Stimulated activated CD4-positive, alpha-beta T cell treated with anti-CD3 and anti-CD28 coated beads, TNF-alpha, amount 100 ng/mL, for 4 hours (primary cell): ENCODE measurements at places on chromosomes 12 and 14.

DNA sequence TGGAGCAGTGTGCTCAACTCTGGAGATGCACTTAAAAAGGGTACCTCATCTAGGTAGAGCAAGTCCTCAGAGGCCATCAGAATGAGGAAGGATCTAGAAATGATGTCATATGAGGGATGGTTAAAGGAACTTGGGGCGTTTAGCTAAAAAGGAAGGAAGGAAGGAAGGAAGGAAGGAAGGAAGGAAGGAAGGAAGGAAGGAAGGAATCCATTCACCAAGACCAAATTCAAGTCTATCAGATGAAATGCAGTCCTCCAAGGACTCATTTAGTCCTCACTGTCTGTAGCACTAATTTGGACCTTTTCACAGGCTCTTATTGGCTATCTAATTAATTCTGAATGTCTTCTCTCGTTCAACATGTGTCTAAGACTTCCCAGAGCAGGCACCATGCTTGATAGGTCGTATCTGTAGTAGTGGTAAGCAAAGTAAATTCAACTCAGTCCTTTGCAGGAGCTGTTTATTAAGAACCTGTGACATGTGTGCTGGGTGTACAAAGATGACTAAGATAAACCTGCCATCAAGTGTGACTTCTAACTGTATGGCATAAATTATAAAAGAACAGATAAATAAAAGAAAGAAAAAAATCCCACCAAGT lies 63.5 kb downstream of the LLPH start:
- no peak for DNase-seq

- no peak for DNase-seq
Measured at GRCh38 chr14:78164226-78164853, 5.8 kb upstream of the NRXN3 start.

- DNase-seq, result no peak
Measured at GRCh38 chr14:74551431-74552371, 58.1 kb downstream of the ISCA2 start.

GRCh38 chr12:12676605-12677004 lies 19.4 kb downstream of the GPR19 start:
- DNase-seq, result no peak

GRCh38 chr12:22803725-22804124 lies 178.8 kb downstream of the ETNK1 start:
- no peak for DNase-seq

- no peak for DNase-seq
Measured at GRCh38 chr12:34298176-34298970, 276.1 kb downstream of the ALG10 start.

DNA sequence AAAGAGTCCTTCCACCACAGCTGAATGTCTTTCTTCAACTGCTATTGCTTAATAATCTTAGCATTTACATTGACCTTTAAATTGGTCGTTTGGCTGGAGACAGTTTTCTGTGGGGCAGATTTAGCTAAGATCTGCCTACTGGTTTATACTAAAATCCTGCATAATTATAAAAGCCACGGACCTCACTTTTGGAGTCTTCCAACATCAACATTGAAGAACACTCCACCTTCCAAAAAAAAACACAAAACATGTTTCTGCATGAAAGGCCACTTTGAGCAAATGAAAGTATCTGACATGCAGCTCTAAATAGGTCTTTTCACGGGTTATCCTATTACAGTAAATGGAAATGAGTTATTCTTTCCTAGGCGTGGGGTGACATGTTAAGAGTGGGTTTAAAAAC lies 57.0 kb upstream of the KRR1 start:
- DNase-seq, result no peak

- DNase-seq, result no peak
Measured at GRCh38 chr12:39441189-39441962, 1.5 kb downstream of the KIF21A start.

DNA sequence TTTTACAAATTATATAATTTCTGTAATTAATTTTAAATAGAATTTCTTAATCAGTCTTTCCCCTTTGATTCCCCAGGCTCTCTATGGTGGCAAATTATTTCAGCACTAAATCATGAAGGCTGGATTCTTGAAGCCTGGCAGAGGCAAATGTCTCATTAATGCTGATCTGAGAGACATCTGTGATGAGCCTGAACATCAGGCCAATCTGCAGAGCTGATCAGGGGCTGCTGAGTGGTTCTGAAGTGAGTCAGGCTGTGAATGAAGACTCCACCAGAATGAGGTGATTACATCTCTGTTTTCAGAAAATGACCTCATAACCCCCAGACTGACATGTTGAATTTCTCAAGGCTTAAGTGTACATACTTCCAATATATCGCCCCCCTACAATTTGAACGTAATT lies 124.2 kb upstream of the MIS18BP1 start:
- DNase-seq, result no peak

- DNase-seq, result no peak
Measured at GRCh38 chr14:41606532-41607303, at the start of gene LRFN5. TSS of gene LRFN5 (plus strand) at chr14:41606876.

DNA sequence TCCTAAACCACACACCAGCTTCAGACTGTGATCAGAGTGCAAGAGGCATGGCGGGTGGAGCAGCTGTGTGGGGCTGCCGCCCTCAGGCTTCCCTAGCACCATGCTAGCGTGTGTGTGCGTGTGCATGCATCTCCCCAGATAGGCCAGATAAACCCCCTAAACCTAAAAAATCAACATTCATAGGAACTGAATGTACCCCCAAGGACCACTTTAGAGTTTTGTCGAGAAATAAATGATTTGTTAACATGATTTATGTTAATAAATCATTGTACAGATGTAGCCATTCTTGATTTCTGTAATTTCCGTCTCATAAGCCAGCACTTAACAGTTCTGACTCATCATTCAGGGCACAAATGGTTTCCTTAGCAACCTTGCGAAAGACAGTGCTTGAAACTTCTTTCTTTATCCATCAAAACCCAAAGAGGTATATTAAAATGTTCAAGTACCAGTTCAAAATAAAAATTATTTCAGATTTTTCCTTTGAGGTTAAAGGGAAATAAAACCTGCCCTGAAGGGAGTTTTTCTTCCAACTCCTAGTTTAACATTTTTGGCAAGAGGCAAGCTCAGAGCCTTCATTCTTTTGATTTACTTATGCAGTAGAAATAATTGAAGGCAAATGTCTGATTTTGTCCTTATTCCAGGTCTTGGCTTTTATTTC lies 206.2 kb upstream of the RGS6 start:
- DNase-seq, result no peak

DNA sequence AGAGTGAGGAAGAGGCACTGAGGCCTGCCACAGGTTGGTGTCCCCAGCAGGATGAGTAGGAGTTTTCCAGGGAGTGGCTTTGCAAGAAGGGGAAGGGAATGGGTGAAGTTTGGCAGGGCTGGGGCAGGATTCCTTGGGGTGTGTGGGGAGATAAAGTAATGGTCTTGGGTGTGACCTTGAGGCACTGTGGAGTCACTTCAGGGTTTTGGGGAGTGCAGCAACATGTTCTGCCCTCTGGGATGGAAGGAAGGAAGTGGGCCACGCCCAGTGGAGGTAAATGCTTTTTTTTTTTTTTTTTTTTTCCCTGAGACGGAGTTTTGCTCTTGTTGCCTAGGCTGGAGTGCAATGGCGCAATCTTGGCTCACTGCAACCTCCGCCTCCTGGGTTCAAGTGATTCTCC lies 108.9 kb downstream of the ADCK1 start:
- DNase-seq, result no peak

GRCh38 chr14:23512156-23512555 lies 39.4 kb downstream of the ZFHX2 start:
- no peak for DNase-seq

- no peak for DNase-seq
Measured at GRCh38 chr12:83320350-83320749, 633.6 kb downstream of the TMTC2 start.

- no peak for DNase-seq
Measured at GRCh38 chr12:47385653-47386052, 305.9 kb upstream of the AMIGO2 start.

- DNase-seq, result no peak
Measured at GRCh38 chr12:104734541-104735095, 223.5 kb downstream of the SLC41A2 start.

DNA sequence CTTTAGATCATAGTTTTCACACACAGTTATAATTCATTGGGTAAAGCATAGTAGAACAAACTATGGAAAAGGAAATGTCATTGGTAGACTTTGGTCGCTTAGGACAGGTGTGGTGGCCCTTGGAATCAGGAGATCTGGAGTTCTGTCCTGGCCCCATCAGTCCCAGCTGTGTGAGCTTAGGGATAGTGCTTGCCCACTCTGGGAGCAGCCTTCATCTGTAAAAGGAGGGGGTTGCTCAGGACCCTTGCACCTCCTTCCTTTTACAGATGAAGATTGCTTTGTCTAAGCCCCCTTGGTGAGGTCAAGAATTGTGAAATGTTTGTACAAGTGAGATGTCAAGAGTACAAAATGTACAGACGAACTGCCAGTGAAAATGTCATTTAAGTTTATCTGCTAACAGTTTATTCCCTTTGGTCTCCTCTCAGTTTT lies 93.2 kb downstream of the BORCS5 start:
- DNase-seq, result no peak

- DNase-seq, result no peak
Measured at GRCh38 chr14:99245564-99246511, 26.2 kb downstream of the BCL11B start.

DNA sequence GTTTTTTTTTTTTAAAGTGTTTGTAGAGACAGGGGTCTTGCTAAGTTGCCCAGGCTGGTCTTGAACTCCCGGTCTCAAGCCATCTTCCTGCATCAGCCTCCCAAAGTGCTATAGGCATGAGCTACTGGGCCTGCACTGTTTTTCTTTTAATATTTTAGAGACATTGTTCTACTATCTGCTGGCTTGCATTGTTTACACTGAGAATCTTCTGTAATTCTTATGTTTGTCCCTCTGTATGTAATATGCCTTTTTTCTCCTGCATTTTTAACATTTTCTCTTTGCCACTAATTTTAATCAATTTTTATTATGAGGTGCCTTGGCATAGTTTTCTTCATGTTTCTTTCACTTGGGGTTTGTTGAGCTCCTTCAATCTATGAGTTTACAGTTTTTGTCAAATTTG lies 15.4 kb upstream of the BCAT1 start:
- DNase-seq, result no peak

DNA sequence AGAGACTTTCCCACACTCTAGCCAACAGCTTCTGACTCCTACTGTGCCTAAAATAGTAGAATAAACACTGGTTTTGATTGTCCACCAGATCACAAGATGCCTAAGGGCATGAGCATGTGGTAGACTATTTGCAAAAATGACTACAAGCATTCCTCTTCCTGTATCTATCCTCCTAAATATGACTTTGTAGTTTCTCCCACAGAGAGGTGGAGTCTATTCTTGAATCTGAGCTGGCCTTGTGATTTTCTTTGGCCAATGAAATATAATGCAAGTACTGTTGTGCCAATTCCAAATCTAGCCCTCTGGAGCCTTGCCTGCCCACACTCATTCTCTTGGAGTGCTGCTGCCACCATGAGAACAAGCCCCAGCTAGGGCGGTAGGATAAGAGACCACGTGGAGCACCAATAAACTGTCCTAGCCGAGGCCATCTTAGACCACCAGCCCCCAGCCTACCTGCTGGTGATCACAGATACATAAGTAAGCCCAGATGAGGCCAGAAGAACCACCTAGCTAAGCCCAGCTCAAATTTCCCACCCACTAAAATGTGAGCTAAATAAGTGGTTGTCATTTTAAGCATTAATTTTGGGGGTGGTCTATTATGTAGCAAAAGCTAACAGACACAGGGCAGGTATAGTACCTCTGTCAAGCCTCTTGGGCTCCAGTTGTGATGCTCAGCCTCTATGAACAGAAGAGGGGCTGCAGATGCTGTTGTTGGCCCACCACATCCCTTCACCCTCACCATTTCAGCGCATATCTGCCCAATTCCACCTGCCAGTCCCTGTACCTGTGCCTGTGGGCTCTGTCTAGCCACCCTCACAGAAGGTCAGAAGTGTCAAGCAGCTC lies 17.9 kb downstream of the ZFP36L1 start:
- DNase-seq, result no peak

DNA sequence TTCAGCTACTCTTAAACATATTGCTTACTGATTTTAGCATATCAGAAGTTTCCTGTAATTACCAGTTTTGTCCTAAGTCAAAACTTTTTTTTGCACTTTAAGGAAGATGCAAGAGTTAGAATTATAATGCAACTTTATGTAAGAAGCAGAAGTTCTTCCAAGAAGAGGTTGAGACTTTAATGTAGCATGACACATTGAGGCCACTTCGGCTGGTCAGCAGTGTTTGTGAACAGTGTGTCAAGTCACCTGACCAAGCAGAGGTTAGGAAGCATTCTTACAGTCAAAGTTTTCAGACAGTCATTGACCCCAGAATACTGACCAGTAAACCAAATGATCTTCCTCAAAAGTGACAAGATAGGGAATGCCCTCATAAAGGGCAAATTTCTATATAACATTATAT lies 15.2 kb downstream of the FGFR1OP2 start:
- no peak for DNase-seq

GRCh38 chr14:70755655-70756054 lies 53.7 kb downstream of the MAP3K9 start:
- no peak for DNase-seq

DNA sequence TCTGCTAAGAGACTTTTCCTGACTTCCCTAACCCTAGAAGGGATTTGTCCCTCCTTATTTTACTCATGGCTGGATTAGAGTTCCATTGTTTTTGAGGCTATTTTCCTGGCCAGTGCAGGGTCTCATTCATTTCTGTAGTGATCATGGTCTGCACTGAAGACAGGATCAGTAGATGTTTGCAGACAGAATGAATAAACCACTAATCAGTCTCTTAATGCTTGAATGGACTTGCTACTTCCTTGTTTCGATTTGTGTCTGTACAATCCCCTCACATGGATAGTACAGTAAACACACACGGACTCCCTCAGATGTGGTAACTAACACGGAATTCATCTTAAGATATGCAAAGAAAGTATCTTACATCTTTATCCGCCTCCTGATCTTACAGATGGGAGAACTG lies 102.6 kb upstream of the PRB2 start:
- DNase-seq, result no peak

GRCh38 chr12:98222135-98222534 lies 293.3 kb upstream of the TMPO start:
- DNase-seq, result no peak

- DNase-seq, result no peak
Measured at GRCh38 chr12:26937443-26937862, 328 bp downstream of the INTS13 start.

GRCh38 chr14:33350366-33350990 lies 411.8 kb downstream of the NPAS3 start:
- DNase-seq, result no peak

DNA sequence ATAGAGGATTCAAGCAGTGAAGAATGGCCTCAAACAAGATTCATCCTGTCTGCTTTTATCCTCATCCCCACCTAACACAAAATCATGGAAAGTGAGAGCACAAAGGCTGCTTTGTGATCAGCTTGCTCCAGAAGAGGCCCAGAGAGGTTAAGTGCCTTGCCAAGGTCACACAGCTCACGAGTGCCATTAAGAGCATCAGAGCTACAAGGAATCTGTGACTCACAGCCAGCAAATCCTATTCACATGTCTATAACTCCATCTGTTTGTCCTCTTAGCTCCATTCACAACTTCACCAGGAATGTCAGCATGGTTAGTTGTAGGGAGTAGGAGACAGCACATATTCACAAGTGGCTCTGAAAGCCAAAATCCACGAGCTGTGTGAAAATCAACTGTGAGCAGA lies 79.8 kb downstream of the TTC9 start:
- no peak for DNase-seq
